Mucosa of descending colon (tissue), 3 donors: ENCODE measurements at places on chromosomes 6 and 20. TPM values are rescaled to one million over a fixed set of nuclear protein-coding genes. Genes with fewer than 3 reads are reported as not detected.

Gene SLC25A27
- total RNA-seq: 19.4 TPM

DNA sequence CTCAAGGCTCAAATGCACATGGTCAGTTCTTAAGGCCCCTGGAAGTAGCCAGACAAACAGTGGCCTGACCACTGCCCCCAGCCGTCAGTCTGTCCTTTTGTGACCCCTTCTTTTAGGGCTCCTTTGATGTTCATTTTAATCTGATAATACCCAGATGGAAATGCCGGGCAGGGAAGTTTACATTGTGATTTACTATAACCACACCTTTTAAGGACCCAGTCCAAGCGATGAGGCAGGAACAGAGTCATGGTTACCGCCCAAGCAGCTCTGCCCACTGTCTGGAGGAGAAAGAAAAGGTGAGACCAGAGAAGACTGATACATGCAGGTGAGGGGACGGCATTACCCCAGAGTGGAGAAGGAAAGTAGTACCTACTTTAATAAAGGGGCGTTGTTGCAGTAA is 110.6 kb downstream of the PLEKHG1 start:
- no peak for DNase-seq

DNA sequence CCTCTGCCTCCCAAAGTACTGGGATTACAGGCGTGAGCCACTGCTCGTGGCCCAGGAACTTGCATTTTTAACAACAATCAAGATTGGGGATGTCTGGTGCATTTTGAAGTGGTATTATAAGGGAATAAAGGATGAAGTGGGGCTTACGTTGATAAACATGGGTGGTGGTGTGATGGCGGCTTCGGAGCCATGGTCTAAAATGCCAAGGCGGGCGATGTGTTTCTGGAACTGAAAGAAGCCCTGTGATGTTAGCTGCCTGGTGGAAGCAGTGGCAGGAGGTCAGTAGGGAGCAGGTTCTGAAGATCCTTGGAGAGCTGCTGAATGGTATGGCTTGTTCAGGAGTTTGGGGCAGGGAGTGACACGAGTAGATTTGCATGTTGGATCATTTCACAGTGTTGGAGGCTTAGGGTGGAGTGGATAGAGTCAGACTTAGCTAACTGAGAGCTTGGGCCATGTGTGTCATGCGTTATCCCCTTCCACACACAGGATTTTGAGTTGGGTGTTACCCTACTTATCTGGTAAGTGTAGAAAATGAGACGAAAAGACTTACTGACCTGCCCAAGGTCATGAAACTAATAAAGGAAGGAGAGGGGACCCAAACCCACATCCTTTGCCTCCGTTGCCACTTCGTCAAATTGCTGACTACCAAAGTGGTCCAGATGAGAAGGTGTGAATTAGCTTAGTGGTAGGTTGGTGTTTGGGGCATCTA is 1.5 kb downstream of the NELFCD start:
- DNase-seq: no peak

GRCh38 chr20:34091637-34092200 is 20.3 kb downstream of the EIF2S2 start:
- no peak for DNase-seq

GRCh38 chr6:115932481-115932880 is 128.2 kb downstream of the FRK start:
- DNase-seq: no peak
